ENCODE measurements at places on chromosomes 1 and 21. TPM values are rescaled to one million over a fixed set of nuclear protein-coding genes. Genes with fewer than 3 reads are reported as not detected.

- DNase-seq = no peak
Observed at GRCh38 chr1:117846674-117847425, 82.6 kb downstream of the GDAP2 start.

GRCh38 chr1:40133839-40134238, 27.3 kb upstream of the RLF start:
- DNase-seq = no peak

Gene TOR1AIP2
- 11.0 TPM for polyA plus RNA-seq

Gene IARS2
- polyA plus RNA-seq = 80.7 TPM

Gene RAB7B
- polyA plus RNA-seq = not detected

Gene NECTIN4
- polyA plus RNA-seq = 8.3 TPM

Data from GM12878 (cell line).